ENCODE measurements at places on chromosomes 13 and 19. TPM values are rescaled to one million over a fixed set of nuclear protein-coding genes. Genes with fewer than 3 reads are reported as not detected.

The LHB gene
- not detected for total RNA-seq

The DACT3 gene
- total RNA-seq, result 0.48 TPM

The ARHGAP33 gene
- 3.4 TPM for total RNA-seq

The SLC7A9 gene
- total RNA-seq, result 1.4 TPM

The CLEC17A gene
- not detected for total RNA-seq

The KLF1 gene
- total RNA-seq, result not detected

The KRTDAP gene
- total RNA-seq, result not detected

GRCh38 chr19:35963514-35963913 lies 27.3 kb downstream of the LRFN3 start:
- DNase-seq, result no peak

DNA sequence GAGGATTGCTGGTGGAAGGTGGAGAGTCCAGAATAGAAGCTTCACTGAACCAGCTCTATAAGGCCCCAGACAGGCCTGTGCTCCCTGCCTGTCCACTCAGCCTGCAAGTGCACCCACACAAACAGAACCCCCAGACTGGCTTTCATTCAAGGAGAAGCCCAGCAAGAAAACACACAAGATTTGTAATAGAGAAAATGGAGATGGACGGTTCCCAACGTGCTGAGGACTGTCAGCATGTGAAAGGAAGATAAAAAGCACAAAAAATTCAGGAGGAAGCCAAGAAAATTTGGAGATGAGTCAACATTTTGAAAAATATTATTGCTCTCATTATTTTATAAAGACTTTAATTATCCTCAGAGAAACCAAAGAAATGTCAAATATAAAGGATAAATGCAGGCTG lies 218.2 kb upstream of the SLC10A2 start:
- no peak for DNase-seq

- DNase-seq, result no peak
Observed at GRCh38 chr13:22243469-22244163, 572.7 kb downstream of the FGF9 start.

- no peak for DNase-seq
Observed at GRCh38 chr13:111597618-111598017, 277.2 kb downstream of the TEX29 start.

DNA sequence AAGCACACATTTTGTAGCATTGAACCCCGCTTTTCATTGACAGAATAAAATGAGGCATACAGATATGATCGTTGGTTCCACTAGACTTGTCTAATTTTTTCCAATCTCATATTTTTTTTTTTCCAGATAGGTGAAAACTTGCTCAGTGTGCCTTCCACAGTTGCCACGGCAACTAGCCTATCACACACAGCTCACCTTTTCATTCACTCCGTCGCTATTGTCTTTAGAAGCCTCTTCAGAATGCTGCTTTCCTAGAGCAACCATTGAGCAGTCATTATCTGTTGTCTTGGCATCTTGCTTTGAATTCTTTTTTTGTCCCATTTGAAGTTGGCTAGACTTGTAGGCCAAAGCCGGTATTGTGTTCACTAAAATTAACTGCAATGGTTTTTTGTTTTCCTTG lies 37.7 kb upstream of the ESD start:
- no peak for DNase-seq

GRCh38 chr19:2726904-2727639 lies 5.9 kb upstream of the DIRAS1 start:
- no peak for DNase-seq

DNA sequence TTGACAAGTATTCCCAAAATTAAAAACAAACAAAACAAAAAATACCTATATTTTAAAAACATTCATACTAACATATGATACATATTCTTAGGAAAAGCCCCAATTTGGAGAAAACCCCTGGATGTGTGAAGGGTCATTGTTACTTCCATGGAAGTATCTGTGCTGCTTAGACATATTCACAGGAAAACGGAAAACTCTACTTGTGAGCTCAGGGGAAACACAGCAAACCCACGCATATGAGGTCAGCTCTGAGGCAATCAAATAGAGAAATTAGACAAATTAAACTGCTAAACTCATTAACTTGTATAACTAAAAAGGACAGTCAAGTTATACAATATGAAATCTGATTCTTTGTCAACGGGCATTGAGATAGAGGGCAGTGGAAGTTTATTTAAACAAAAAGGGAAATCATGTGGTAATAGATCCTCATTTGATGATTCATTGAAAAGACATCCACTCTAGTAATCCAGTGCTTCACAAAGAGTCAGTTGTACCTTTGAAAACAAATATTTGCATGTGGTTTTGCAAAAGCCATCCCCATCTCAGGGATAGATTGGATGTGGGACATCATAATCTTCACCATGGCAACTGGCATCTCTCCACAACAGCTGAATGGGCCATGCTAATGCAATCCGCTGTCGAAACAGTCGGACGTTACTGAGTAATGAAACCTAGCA lies 423.4 kb downstream of the ITGBL1 start:
- DNase-seq, result no peak

GRCh38 chr19:9903336-9903735 lies 33.0 kb downstream of the OLFM2 start:
- no peak for DNase-seq

- DNase-seq, result peak; percentile 59
Observed at GRCh38 chr19:44925114-44925891, 10.9 kb downstream of the APOC1 start.

- no peak for DNase-seq
Observed at GRCh38 chr19:34269968-34270621, 15.7 kb downstream of the GARRE1 start.

- peak; percentile 67 for DNase-seq
Observed at GRCh38 chr19:22545751-22546150, 88.4 kb upstream of the ZNF492 start.

DNA sequence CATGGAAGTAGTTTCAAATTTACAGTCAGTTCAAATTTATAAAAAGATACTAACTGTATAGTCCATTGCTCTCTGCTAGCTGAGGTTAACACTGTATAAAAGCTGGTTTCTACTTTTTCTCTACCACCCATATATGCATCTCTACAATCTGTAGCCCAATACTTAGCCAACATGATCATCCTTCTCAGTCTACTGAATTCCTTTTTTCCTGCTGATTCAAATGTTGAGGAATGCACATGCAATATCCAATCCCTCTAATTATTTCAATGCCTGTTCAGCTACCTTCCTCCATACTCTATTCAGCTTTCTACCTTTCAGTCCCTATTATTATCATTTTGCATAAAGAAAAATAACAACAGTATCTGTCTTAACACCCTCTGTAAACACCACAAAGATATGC lies 15.6 kb downstream of the KPNA3 start:
- no peak for DNase-seq

GRCh38 chr19:8361921-8362793 lies 1.8 kb upstream of the ANGPTL4 start:
- peak; percentile 93 for DNase-seq

- no peak for DNase-seq
Observed at GRCh38 chr19:48987323-48987722, 5.8 kb downstream of the GYS1 start.

DNA sequence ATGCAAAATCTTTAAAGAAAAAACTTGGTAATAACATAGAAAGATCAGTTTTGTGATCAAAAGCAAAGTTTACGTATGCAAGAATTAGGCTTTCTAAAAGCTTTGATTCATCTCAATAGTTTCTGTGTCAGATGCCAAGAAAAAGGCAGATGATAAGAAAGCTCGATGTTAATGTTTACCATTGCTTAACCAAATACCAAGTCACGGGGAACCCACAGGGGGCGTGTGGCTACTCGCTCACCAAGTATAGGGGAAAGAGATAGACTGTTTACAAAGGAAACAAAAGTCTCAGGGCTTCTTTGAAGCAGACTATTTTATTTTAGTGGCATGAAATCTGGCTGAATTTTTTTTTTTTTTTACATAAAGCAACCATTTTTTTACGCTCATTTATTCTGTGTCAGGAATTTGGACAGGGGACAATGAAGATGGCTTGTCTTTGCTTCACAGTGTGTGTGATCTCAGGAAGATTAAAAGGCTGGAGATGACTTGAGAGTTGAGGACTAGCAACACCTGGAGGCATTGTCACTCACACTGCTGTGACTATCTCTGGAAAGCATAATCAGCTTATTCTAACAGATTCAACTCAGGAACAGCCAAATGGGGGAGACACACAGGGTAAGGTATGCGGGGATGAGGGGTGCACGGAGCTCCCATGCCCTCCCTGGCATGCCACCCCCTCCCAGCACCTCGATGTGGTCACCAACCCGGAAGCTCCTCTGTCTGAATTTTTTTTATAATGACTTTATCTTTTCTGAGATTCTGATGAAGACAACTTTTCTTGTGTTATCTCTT lies 24.9 kb downstream of the RCBTB1 start:
- DNase-seq, result no peak

GRCh38 chr19:49106648-49107135 lies 7.5 kb upstream of the LIN7B start:
- peak; percentile 64 for DNase-seq

GRCh38 chr19:34574704-34575103 lies 93.1 kb downstream of the WTIP start:
- no peak for DNase-seq

GRCh38 chr13:67008075-67008668 lies 222.0 kb downstream of the PCDH9 start:
- no peak for DNase-seq

DNA sequence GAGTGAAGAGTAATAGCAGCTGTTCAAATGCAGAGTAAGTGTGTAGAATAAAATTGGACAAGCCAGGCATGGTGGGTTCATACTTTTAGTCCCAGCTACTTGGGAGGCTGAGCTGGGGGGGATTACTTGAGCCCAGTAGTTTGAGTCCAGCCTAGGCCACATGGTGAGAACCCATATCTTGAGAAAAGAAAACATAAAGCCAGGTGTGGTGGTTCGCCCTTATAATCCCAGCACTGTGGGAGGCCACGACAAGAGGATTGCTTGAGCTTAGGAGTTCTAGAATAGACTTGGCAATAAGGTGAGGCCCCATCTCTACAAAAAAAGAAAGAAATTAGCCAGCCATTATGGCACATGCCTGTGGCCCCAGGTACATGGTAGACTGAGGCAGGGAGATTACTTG lies 1241.1 kb downstream of the UQCRFS1 start:
- no peak for DNase-seq

- DNase-seq, result no peak
Observed at GRCh38 chr13:73676550-73677047, 457.6 kb downstream of the KLF12 start.
